Mucosa of descending colon (tissue), 3 donors: ENCODE measurements at places on chromosomes 7 and 10. TPM values are rescaled to one million over a fixed set of nuclear protein-coding genes. Genes with fewer than 3 reads are reported as not detected.

SPDYE1 gene
- total RNA-seq = not detected

ZKSCAN1 gene
- total RNA-seq = 105 TPM

CFAP46 gene
- 1.0 TPM for total RNA-seq

TMEM178B gene
- total RNA-seq = 0.32 TPM

TAS2R3 gene
- 2.7 TPM for total RNA-seq

OR2A5 gene
- not detected for total RNA-seq

NPSR1 gene
- not detected for total RNA-seq

STK31 gene
- 0.38 TPM for total RNA-seq

CRYGN gene
- not detected for total RNA-seq

FXYD4 gene
- total RNA-seq = not detected

CTBP2 gene
- 121 TPM for total RNA-seq

AKR1E2 gene
- 6.7 TPM for total RNA-seq

SSMEM1 gene
- total RNA-seq = not detected

KCNH2 gene
- total RNA-seq = 2.9 TPM

RBM33 gene
- total RNA-seq = 69.8 TPM

ZMIZ2 gene
- 104 TPM for total RNA-seq

CALHM1 gene
- not detected for total RNA-seq

TUBB8 gene
- total RNA-seq = 0.90 TPM

MMD2 gene
- not detected for total RNA-seq

MSMB gene
- not detected for total RNA-seq

MCU gene
- 44.8 TPM for total RNA-seq

ANKRD22 gene
- 30.6 TPM for total RNA-seq

SNX13 gene
- 89.4 TPM for total RNA-seq

GJD4 gene
- not detected for total RNA-seq

ICA1 gene
- 59.9 TPM for total RNA-seq

CTAGE6 gene
- total RNA-seq = 0.44 TPM

CARD11 gene
- 3.2 TPM for total RNA-seq

PCLO gene
- total RNA-seq = 7.1 TPM

IL6 gene
- 2.2 TPM for total RNA-seq

LOXL4 gene
- 0.58 TPM for total RNA-seq

ADAM8 gene
- 7.0 TPM for total RNA-seq

SP4 gene
- 6.7 TPM for total RNA-seq

ZMIZ1 gene
- total RNA-seq = 61.4 TPM

SYNPO2L gene
- total RNA-seq = not detected

CPA2 gene
- 2.1 TPM for total RNA-seq
